D721Med (cell line): ENCODE measurements at places on chromosomes 2 and 18.

DNA sequence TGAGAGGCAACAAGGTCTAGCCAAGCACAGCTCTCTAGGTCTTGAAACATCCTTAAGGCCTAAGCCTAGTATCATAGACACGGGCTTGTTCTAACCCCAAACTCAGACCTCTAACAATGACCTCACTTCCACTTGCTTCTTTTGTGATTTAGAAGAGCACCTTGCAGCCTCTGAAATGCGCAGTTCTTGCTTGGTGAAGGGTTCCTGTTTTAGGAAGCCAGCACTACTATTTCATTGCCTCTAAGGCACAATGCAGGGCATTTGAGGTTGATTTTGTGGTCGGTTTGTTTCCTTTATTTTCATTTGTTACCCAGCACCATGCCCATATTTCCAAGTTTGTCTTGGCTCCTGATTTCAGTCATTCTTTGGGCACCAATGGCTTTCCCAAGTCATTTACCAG is 117.0 kb upstream of the CYP1B1 start:
- no peak for DNase-seq

DNA sequence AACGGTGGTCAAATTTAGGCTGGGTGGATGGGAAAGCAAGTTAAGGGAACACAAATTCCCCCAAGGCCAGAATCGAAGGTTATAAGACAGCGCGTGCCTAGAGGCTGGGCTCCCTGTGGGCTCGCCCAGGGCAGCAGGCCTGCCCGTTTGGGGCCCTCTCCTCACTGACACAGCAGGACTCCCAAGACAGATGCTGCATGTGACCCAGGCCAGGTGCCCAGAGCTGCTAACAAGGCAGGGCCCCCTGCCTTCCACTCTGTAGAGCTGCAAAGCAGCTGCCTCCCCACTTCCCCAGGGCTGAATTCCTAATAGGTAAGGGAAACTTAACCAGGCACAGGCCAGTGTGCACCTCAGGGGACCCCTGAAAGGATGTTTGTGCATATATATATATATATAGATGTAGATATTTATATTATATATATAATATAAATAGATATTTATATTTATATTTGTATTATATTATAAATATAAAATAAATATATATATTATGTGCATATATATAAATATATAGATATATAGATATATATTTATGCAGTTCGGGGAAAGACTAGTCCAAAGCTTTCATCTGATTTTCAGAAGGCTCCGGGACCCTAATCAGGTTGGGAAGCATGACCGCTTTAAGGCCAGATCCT is 43.7 kb downstream of the TMEM37 start:
- DNase-seq: no peak

GRCh38 chr2:47093626-47094025 is 61.5 kb downstream of the STPG4 start:
- no peak for DNase-seq

DNA sequence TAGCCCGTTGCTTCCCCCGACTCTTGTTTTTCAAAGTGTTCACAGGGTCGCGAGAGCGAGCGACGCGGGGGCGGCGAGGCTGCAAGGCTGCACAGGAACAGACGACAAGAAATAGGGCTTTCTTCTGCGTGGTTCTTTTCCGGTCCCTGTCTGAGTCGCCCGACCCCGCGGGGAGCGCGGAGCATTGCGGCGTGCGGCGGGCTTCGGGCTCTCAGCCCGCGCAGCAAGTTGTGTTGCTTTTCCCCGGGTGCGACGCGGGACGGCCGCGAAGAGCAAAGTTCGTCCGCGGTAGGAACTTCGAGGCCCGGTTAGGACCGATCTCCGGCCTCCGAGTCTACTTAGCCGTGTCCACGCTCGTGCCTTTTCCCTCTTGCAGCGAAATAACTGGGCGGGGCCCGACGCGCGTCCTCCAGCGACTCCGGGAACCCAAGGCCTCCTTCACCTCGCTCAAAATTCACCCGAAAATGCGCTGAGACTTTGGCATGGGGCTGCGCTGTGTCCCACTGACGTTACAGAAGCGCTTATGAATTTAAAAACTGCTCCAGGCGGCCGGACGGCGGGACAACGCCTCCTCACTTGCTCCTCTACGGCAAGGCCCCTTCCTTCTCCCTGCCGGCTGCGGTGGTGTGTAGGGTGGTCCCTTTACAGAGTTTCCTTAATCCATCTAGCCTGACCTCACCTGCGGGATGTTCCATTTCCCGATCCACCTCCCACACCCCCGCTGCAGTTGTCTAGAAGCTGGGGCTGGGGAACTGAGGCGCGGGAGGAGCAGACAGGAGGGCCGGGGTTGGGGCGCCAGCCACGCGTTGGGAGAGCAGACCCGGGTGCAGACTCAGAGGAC is 1.5 kb upstream of the BCL2L11 start:
- DNase-seq: no peak

DNA sequence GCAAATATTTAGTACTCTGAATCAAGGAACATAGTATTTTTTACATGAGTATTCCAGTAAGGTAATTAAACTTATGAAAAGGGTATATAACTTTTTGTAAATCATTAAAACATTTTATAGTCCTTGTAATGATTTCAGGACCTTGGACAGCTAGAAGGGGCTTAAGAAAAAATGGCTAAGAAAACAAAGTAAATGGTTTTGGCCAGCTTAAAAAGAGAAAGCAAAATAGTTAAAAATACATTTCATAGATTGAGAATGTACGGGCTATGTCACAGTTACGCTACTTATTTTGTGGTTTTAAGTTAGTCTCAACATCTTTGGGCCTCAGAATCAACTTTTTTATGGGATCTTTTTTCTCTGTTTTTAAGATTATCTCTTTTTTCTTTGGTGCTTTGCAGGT is 26.7 kb downstream of the POLI start:
- DNase-seq: no peak

DNA sequence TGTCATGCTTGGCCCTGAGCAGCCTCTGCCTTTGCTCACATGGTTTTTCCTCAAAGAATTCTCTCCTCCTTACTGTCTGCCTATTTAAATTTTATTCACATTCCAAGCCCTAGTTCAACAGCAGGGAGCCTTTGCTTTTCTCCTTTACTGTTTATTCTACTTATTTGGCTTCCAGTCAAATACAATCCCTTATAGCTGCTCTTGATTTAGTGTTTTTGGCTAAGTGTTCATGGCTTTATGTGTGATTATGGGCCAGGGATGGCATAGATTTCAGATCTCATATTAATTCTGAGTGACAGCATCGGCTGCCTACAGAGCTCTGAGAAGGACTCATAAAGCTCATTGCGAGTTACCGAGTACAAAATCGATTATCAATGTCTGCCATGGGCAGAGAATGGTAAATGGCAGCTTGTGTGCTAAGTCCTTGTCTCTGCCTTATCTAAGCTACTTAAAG is 106.7 kb downstream of the METTL8 start:
- no peak for DNase-seq

DNA sequence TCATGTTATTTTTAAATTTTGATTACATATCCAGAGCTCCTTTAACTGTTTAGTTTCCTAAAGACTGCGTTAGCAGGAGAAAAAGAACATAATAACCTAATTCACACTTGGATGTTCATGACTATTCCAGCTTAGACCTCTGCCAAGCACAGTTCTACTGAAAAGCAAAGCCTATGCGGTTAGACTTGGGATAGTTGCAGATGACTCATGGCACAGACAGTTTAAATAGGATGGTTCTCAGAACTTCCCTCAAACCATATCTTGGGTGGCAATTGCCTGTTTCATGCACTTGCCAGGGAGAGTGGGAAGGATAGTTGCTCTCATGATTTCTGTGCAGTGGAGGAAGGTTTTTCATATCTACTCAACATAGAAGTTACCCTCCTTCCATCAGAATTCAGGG is 149.7 kb upstream of the KLHL29 start:
- DNase-seq: no peak

- no peak for DNase-seq
Observed at GRCh38 chr2:106142683-106143082, 51.4 kb downstream of the UXS1 start.

GRCh38 chr2:4914551-4914950 is 777.6 kb upstream of the SOX11 start:
- DNase-seq: no peak

- peak; percentile 48 for DNase-seq
Observed at GRCh38 chr18:38076346-38077070, 510.9 kb upstream of the CELF4 start.

DNA sequence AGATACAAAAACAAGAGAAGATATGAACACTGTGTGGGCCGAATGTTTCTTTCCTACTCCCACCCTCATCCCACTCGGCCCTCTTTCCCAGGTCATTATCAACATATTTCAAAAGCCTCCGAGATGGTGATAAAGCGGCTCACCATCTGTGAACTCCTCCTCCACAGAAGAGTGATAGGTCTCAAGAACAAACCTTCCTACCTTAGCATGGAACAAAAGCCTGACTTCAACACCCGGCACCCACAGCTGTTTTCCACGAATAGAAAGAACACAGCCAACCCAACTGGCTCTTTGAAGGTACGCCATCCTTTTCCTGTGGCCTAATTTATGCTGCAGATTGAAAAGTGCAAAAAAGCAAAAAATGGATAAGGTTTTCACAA is 28.8 kb downstream of the BCL2 start:
- no peak for DNase-seq

DNA sequence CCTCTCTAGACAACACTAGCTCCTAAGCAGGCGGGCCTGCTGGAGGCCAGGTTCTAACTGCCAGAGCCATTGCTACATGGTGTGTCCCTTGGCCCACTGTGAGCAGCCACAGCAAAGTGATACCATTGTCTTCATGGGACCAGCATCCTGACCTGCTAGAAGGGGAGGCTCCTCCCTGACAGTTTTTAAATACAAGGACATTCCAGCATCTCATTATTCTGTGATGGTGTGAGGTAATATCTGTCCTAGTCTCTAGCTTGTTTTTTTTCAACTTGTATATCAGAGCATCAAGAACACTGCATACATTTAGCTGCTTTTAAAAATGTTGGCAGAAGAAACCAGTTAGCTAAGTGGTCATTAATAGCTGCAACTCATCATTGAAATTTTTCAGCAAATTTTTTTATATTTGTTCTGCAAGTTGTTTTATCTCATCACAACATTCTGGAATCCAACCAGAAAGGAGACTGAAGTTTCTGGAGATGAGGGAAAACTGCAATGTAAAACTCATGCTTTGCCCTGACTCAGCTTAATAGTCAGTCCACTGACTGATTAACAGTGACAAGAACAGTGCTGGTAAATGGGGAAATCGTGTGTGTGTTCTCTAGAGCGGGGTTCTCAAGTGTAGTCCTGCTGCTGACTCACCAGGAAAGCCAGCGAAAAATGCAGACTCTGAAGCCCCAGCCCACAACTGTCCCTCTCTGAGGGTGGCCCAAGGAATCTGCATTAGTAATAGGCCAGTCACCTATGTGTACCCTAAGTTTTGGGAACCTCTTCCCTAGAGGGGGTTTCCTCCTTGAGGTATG is 17.8 kb downstream of the MAPRE3 start:
- no peak for DNase-seq
